ENCODE measurements at places on chromosomes 5 and 9.

DNA sequence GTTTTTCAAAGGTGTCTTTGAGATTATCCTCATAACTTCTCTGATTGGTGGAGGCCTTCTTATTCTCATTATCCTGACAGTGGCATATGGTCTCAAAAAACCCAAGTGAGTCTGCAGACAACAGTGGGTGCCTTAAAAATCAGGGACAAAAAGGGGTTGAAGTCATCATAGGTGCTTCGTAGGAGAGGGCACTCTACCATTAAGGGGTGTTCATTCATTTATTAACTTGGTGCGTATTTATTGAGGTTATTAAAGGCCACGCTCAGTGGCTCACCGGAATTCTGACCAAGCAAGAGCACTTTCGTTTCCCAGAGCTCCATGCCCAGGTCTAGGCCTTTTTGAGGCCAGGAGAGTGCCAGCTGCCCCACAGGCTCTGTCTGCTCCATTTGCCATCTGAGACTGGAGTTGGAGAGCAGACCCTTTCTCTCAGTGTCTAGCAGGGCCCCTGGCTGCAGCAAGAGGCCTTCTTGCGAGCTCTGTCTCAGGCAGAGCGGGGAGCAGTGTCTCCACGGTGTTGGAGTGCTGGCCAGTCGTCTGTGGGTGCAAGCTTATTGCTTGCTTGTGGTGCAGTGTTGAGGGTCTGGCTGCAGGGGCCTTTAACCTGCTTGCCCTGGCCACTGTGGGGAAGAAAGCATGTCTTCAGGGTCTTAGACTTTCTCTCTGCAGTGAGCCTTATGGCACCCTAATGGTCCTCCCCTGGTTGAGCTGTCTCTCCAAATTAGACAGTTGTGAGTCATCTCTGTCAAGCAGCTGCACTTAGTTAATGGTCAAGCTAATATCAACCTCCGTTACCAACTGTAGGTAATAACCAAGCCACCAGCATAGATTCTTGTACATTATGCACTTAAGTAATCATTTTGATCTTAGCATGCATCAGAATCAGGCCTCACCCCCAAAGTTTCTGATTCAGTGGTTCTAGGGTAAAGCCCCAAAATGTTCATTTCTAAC, 62.6 kb downstream of the IL31RA start:
- DNase-seq: no peak

- no peak for DNase-seq
These were observed 8.9 kb downstream of the ZNF366 start for GRCh38 chr5:72498284-72498683.

DNA sequence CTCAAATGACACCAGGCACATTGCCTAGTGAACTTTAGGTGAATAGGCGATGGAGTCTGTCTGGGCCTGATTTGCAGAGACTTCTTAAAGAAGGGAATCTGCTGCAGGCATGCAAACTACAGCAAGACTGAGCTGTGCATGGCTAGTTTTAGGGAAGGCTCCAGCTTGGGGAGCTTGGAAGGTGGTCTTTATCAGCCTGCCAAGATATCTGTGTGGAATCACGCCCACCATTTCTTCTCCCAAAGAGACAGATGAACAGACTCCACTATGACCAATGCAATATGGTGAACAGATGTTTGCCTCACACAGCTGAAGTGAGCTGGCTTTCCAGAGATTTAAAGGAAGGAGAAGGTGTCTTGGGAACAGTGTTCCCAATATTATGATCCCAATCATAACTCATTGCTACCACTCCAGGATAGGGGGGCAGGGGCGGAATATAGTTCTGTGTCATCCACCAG, 129.0 kb upstream of the HMHB1 start:
- no peak for DNase-seq

GRCh38 chr5:42944989-42945388, 95.1 kb downstream of the ANXA2R start:
- DNase-seq: no peak

GRCh38 chr5:68266457-68266856, 50.9 kb downstream of the PIK3R1 start:
- DNase-seq: no peak

GRCh38 chr5:112417931-112418658, 982 bp downstream of the EPB41L4A start:
- DNase-seq: no peak

DNA sequence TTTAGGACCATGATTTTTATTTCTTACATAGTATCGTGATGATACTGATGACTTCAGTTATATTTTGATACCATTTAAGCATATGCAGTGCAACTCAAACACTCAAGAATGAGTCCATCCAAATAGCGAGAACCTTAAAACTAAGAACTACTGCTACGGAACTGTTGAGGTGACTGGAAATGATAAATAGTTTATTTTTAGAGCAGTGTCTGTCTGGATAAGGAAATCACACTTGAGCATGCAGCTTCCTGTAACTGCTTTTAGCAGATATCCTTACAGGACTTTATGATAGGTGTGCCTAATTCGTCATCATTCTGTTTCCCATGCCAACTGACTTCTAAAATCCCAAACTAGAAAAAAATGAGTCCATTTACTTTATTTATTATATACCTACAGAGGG, 85.5 kb downstream of the ADGRV1 start:
- DNase-seq: no peak

- DNase-seq: no peak
These were observed 352.7 kb downstream of the SPOCK1 start for GRCh38 chr5:137146402-137146890.

DNA sequence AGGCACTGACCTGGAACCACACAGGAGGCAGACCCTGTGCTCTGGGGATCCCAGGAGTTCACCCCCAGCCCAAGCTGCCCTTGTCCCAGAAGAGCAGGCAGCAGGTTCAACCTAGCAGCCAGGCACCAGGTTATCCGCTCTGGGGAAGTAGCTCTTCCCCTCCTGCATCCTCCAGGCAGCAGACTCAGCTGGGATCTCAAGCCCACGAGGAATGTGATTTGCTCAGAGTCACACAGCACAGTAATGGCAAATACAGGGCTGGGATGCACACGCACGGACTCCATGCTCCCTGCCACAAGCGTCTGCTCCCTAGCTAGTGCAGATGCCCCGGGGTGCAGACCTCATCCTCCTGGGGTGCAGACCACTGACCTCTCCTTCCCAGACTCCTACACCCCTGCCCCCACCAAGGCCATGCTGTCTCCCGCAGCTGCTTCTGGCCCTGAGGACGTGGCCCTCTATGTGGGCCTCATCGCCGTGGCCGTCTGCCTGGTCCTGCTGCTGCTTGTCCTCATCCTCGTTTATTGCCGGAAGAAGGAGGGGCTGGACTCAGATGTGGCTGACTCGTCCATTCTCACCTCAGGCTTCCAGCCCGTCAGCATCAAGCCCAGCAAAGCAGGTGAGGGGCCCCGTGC, 25.5 kb downstream of the HK3 start:
- no peak for DNase-seq

DNA sequence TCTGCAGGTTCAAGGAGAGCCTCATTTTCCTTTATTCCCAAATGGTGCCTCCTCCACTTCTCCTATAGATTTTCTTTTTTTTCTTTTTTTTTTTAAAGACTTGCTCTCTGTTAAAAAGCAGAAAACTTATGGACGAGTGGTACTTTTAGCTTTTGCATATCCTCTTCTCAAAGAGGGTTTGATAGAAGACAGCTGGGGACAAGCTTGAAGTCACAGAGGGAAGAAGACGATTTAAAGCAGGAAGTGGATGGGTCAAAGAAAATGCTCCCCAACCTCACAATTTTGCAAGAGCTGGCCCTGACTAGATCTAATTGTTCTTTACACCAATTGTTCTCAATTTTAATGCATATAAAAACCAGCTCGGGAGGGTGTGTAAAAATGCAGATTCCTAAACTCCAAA, 48.9 kb downstream of the APBA1 start:
- DNase-seq: no peak

- no peak for DNase-seq
These were observed 36.1 kb downstream of the CAAP1 start for GRCh38 chr9:26856413-26857032.

DNA sequence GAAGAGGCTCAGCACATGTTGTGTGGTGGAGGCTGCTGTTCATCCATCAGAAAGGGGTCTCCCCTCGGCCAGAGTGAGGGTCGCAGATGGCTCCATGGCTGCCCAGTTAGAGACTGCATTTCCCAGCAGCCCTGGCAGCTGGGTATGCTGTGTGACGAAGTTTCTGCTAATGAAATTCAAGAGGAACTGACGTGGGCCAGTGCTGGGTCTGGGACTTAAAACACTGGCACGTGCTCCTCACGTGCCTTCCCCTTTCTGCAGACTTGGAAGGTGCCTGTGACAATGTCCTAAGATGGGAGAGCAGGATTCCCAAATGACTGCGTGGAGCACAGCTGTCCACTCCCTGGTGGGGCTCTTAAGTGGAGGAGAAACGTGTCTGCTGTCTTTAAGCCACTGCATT, 114.5 kb upstream of the RAPGEF1 start:
- no peak for DNase-seq

DNA sequence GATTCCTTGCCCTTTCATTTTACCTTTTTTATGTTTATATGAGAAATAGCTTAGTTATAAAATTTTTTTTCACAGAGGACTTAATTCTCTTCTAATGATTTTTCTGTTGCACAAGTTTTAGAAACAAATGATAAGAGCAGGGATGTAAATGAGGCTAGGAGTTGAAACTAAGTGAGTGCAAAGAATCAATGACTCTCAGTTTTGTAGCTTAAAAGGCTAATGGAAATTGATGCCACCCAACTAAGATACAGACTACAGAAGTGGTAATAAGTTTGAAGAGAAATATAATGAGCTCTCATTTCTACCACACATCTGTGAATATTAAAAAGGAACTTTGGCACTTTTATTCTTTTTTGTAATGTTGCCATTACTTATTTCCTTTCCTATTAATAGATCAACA, 105.1 kb downstream of the LURAP1L start:
- no peak for DNase-seq

DNA sequence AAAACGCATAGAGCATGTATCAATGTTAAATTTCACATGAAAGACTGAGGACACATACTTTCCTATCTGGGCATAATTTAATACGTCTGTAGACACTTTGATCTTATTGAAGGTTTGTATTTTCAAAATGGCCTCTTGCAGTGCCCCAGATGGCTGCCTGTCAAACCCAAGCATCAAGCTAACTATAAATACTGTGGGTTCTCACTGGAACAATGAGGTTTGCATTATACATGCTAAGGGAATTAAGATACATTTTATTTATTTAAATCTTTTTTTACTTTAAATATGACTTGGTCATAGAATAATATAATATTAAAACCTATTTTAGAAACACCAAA, 702.9 kb upstream of the GRAMD2B start:
- DNase-seq: no peak

DNA sequence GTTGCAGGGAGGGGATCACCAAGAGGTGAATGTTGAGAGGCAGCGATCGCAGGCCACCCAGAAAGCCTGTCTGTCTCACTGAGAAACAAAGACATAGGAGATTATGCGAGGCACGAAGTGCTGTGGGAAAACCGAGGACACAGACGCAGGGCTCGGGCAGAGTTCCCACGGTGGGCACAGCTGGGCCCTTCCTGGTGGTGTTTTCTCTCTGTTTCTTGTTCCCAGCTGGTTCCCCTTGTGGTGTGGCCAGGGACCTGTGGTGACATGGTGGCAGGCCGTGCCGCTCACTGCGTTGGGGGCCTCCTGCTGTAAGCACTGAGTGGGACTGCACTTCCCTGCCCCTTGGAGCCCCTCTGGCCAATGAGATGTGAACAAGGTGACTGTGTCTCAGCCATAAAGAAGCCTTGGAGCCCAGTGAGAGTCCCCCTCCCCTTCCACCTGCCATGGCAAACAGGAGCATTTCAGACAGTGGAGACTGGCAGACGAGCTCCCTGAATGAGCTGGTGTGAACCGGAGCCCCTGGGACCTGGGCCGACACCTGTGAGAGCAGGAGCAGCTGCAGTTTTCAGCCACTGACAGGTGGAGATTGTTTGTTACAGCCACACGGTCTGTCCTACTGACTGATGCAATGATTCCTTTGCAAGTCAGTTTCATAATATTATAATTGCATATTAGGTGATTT, 13.2 kb upstream of the IRX4 start:
- no peak for DNase-seq

DNA sequence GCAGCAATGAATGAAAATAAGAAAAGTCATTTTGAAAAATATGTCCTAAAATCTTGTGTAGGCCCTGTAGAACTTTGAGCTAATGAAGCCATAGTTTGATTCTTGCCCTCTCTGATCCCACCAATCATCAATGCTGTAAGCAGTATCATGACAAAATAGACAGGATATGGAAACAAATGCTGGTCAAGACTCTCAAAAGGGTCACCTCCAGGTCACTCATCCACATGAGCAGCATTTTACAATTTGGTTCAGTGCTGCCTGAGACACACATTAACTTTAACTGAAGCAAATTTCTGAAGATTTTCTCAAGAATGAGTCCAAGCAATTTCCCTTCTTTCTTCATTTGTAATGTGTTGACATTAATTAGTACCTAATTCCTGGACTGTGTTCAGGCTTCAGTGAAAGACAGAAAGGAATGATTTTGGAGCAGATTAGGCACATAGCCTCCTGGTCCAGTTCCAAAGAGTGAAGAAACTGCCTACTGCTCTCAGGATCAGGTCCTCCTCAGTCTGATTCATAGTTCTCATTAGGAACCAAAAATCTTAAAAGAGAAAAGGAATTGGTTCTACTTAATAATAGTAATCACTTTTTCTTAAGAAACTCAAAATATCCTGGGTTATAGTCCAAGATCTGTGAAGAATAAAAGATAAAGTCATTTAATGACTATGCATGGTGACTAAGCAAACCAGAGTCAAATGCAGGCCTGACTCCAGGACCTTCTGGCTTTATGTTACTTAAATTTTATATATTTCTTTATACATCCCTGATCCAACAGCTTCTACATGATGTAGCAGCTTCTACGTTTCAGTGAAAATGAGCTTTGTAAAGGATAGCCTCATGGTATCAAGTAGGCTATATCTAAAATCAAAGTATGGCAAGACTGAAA, 192.1 kb upstream of the RGMB start:
- DNase-seq: no peak

GRCh38 chr5:10623305-10623910, 59.5 kb downstream of the ANKRD33B start:
- no peak for DNase-seq

DNA sequence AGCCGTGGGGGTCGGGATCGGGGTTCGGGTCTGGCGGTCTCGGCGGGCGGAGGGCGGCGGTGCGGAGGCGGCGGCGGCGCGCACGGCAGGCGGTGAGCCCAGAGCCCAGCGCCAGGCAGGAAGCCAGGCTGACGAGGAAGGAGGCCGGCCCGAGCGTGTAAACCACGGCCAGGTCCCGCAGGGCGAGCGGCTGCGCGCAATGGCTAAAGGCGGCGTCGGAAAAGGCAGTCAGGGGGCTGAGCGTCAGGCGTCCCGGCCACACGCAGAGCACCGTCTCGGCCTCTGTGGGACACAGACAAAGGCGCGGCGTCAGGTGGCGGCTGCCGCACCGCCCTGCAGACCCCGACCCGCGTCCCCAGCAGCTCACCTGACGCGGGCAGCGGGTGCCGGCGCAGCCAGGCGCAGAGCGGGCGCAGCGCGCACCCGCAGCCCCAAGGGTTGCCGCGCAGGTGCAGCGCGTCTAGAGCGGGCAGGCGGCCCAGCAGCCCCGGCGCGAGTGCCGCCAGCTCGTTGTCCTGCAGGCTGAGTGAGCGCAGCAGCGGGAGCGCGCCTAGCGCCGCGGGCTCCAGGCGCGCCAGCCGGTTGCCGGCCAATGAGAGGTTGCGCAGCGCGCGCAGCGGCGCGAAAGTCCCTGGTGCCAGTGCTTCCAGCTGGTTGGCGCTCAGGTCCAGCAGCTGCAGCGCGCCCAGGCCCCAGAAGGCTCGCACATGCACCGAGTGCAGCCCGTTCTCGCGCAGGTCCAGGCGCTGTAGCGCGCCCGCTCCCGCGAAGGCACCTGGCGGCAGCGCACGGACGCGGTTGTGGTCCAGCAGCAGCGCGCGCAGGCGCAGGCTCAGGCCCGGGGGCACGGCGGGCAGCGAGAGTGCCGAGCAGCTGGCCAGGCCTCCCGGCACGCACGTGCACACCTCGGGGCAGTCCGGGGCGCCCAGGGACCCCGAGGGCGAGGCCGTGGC, 671 bp downstream of the LRRC26 start:
- no peak for DNase-seq

Data from stimulated activated CD8-positive, alpha-beta memory T cell treated with anti-CD3 and anti-CD28 coated beads, Interleukin-7, amount 100 ng/mL, for 1 hour (primary cell).